Thyroid gland (tissue), 4 donors: ENCODE measurements at places on chromosomes 12 and 14.

DNA sequence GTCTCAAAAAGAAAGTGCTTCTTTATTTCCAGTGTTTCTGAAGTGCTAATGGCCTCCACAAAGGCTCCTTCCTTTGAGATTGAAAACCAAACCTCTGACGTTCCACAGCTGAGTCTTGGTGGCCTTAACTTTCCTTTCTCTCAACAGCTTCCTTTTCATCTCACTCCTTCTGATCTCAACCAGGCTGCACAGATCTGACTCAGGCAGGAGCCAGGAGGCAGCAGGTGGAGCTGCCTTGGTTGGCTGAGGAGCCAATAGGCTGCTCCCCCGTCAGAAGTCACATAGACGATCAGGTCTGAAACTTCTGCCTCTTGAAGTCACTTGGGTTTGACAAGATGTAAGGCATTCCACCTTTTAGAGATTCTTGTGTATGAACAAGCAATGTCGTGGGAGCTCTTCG is 9.1 kb upstream of the KCNA5 start:
- DNase-seq, result peak; percentile 40

DNA sequence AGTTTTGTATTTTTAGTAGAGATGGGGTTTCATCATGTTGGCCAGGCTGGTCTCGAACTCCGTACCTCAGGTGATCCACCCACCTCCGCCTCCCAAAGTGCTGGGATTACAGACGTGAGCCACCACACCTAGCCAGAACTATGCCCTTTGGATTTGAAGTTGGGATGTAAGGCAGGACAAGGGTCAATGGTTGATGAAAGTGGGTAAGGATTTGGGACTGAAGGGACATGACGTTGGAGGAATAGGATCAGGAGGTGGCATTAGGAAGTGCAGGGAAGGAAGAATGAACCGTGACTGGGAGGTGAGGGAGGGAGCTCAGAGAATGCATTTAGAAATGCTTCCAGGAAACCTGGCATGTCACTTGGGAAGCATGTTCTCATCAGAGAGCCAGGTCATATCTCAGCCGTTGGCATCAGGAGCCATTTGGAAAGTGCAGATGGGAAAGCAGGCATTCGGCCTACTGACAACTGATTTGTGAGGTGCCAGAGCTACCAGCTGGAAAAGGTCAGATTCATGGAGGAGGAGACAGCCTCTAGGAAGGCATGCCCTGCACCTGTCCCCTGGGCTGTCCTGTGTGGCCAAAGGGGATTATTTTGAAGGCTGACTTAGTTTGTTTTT is 2.2 kb downstream of the CRADD start:
- no peak for DNase-seq

DNA sequence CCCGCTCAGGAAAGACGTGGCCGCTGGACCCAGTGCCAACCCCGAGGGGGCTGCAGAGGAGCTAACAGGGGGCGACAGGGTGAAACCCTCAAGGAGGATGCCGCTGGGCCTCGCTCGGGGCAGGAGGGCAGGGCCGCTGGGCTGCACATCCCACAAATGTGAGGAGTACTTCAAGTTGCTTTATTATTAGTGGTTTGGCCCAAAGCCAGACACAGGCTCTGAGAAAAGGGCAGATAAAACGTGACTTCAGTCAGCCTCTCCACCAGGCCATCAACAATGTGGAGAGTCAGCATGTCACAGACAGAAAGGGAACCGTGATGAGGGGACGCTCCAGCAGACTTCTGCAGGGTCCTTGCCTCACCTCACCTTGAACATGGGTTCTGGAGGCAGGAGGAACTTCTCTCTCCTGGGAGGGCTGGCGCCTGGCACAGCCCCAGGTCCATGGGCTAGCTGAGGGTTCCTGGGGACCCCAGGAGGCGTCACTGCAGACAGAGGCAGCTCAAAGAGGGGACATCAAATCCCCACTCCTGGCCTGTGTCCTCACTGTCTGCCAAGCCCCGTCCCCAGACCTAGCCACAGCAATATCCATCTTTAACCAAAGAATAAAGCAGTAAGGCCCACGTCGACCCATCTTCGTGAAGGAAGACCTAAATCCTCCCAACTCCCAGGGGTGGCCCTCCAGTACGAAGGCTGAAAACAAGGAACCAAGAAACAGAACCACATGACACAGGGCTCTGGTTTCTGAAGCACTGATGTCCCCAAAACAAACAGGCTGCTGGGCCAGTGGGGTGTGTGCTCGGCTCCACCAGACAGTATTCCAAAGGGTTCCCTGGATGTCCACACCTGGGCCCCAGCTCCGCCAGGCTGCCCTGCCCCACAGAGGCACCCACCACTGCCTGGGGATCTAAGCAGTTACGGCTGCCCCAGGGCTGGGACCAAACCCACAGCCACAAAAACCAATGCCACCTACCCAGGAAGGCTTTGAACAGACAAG is 35.1 kb downstream of the CCDC85C start:
- peak; percentile 67 for DNase-seq

- DNase-seq, result no peak
Observed at GRCh38 chr14:59407246-59408010, 57.8 kb downstream of the GPR135 start.

DNA sequence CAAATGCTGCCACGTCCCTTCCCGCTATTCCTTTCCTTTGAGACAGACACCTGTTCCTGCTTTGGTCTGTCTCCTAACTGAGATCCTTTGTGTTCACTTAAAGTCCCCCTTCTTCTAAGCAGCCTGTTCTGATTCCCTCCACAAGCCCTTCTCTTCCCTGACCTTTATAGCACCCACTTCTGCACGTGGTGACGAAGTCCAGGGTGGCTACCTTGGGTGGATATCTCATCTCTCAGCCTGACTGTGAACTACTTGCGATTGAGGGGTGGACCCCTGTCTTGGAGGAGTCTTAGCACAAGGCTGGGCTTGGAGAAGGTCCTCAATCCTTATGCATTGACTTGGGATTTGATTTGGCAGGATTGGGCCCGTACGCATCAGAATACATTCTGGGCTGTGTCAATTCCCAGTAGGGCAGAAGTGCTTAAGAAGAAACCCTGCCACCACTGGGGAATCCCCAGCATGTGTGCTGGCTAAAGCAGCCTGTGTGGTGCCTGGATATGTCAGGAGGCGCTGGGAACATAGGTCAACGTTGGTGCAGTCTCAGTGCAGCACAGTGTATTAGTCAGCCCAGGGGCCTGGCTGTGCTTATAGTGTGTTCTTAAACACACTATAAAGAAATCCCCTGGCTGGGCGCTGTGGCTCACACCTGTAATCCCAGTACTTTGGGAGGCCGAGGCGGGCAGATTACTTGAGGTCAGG is 23.6 kb downstream of the KRT80 start:
- DNase-seq, result no peak

- no peak for DNase-seq
Observed at GRCh38 chr14:69079188-69079742, 73.7 kb downstream of the DCAF5 start.

GRCh38 chr12:103415681-103416080 is 80.1 kb downstream of the C12orf42 start:
- no peak for DNase-seq

DNA sequence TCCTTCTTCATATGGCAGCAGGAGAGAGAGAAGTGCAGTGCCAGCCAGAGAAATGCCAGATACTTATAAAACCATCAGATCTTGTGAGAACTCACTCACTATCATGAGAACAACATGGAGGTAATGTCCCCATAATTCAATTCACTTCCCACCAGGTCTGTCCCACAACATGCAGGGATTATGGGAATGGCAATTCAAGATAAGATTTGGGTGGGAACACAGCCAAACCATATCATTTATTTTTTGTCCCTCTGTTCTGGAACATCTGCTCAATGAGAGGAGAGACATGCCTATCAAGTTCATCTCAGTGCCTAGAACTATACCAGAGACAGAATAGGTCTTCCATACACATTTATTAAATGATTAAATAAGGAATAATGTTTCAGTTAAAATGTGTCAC is 543.5 kb downstream of the NRXN3 start:
- no peak for DNase-seq

GRCh38 chr14:35050652-35051051 is 4.6 kb downstream of the FAM177A1 start:
- DNase-seq, result no peak

DNA sequence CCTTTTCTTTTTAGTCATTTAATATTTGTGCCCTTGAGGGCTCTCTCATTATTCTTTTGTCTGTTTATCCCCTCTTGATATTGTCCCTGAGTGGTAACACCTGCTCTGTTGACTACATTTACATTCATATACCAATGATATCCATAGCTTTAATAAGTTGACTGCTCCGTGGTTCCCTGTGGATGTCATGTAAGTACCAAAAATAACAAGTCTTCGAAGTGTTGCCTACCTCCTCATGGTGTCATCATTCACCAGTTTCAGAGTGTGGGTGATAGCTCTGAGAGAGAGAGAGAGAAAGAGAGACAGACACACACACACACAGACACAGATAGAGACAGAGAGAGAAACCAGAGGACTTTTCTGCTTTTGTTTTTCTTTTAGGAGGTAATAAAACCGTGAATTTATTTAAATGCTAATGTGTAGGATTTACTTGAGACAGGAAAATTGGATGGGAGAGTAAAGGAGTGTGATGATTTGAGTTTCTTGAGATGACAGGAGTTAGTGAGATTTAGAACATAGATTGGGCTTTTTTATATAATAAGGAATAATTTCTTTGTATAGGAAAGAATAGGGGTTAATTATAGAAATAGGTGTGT is 52.2 kb downstream of the PAPOLA start:
- no peak for DNase-seq

GRCh38 chr14:68569970-68570409 is 222.9 kb downstream of the ZFP36L1 start:
- DNase-seq, result peak; percentile 84

DNA sequence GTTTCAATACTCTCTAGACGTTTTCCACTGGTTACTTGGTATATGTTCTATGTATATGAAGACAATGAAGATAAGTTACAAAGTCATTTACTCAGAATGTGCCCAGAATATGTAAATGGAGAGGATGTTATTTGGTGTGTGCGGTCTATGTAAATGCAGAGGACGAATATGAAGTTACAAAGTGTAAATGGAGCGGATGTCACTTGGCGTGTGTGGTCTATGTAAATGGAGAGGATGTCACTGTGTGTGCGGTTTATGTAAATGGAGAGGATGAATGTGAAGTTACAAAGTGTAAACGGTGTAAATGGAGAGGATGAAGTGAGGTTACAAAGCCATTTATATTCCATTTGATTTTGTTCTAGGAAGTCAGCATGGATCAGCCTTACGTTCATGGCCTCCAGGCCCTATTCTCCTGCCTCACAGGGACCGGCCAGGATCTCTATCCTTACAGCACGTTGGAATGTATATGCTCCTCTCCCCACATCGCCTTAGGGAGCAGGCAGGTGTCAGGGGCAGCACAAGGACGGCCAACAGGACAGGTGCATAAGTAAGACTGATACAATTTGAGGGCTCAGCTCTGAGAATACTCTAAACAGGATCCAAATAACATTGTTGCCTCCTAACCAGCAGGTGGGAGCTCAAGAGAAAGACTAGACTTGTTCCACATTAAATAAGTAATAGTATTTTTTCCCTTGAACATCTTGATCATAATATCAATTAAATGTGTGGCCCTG is 42.4 kb downstream of the GLRX5 start:
- no peak for DNase-seq

DNA sequence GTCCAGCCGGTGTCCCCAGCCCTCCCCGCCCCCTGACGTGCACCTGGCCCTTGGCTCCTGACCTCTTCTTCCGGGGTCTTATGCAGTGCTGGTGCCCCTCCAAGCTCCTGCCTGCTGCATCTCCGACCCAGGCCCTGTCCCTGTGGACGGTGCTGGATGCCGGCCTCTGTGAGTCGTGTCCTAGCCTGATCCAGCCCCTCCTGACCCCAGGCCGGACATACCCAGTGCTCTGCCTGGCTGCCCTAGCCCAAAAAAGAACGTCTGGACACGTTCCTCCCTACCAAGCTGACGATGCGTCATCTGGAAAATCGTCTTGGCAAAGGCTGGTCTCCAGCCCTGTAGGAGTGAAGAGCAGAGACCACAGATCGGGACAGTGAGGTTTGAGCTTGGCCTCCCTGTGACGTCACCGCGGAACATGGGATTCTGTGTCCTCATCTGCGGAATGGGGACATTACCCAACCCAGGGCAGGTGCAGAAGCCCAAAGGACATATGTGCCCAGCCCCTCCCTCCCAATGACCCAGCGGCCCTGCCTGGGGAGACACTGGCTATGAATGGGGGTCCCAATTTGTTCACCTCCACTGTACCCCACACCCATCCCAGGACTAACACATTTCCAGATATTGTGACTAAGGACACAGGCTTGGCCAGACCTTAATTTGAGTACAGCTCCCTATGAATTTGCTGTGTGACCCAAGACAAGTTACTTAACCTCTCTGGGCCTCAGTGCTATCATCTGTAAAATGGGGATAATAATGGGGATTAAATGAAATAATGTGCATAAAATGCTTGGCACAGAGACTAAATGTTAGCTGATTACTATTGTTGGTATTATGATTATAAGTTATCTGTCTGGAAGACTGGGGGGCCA is 51.0 kb upstream of the BCL11B start:
- no peak for DNase-seq

- DNase-seq, result peak; percentile 17
Observed at GRCh38 chr12:64669270-64669842, 59.1 kb downstream of the RASSF3 start.

- DNase-seq, result no peak
Observed at GRCh38 chr12:118187751-118188435, 52.0 kb downstream of the PEBP1 start.

- DNase-seq, result no peak
Observed at GRCh38 chr12:131281016-131281415, 327.3 kb downstream of the ADGRD1 start.

GRCh38 chr14:53384536-53384935 is 231.4 kb upstream of the DDHD1 start:
- no peak for DNase-seq

DNA sequence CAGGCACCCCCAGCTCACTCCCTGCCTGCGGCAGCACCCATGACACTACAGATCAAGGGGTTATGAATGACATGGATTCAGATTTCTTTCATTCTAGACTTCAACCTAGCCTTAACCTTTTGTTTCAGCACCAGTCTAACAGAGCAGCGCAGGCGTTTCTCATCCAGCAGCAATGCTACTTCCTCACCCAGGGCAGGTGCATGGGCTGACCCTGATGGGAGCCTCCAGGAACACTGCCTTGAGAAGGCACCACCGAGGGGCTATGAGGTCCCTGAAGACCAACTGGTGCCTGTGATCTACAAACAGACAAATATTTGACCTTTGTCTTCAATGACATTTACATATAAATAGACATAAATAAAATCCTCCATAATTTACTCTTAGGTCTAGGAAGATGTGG is 10.8 kb downstream of the CDCA4 start:
- no peak for DNase-seq
